CD4-positive, alpha-beta T cell treated with Interleukin-4 for 1 hour (primary cell): ENCODE measurements at places on chromosomes 2 and 18.

GRCh38 chr2:212282671-212283261, 255.8 kb downstream of the ERBB4 start:
- no peak for DNase-seq

DNA sequence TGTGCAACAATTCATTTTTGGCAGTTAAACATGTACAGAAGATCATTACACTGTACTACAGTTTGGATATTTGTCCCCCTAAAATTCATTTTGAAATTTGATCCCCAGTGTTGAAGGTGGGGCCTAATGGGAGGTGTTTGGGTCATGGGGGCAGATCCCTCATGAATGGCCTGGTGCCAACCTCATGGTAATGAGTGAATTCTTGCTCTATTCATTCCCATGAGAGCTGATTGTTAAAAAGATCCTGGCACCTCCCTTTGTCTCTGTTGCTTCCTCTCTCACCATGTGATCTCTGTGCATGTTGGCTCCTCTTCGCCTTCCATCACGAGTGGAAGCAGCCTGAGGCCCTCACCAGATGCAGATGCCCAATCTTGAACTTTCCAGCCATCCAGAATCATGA, 140.6 kb downstream of the GCA start:
- no peak for DNase-seq

- no peak for DNase-seq
Observed at GRCh38 chr2:109637749-109638570, 23.8 kb downstream of the SOWAHC start.

- no peak for DNase-seq
Observed at GRCh38 chr2:232455426-232456255, at the start of gene ALPI. TSS of gene ALPI (plus strand) at chr2:232456153. CDS start at chr2:232456200, 47 bp downstream.

GRCh38 chr2:126771094-126771493, 115.1 kb downstream of the GYPC start:
- DNase-seq = no peak

- no peak for DNase-seq
Observed at GRCh38 chr18:32930695-32931301, 158.0 kb upstream of the KLHL14 start.

- DNase-seq = no peak
Observed at GRCh38 chr2:178333851-178334250, 117.1 kb downstream of the PRKRA start.

GRCh38 chr18:9482790-9483189, 7.5 kb downstream of the RALBP1 start:
- no peak for DNase-seq

DNA sequence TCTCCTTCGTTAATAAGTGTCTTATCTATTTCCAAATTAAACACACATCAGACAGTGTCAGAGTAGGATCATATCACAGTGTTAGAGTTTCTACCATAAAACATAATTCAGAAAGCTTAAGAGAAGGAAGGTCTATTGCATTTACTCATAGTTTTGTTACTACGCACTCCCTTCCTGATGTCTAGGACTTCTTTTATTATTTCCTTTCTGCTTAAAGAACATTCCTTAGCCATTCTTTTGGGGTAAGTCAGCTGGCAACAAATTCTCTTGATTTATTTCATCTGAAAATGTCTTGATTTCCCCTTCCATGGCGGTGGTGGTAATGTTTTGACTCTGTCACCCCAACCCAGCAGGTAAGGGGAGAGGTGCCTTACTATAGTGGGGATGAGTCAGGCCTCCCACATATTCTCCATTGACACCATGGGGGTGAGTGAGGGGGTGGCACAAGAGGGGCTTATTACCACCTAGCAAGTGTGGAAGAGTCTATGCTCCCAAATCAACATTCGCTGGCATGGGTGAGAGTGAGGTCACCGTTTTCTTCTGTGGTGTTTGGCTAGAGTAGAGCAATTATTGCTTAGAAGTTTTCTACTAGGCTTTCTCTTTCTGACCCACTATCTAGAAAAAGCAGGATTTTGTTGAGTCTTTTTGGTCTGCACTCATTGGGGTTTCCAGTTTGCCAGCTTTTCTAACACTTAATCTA, 29.9 kb downstream of the ABCB11 start:
- DNase-seq = no peak

DNA sequence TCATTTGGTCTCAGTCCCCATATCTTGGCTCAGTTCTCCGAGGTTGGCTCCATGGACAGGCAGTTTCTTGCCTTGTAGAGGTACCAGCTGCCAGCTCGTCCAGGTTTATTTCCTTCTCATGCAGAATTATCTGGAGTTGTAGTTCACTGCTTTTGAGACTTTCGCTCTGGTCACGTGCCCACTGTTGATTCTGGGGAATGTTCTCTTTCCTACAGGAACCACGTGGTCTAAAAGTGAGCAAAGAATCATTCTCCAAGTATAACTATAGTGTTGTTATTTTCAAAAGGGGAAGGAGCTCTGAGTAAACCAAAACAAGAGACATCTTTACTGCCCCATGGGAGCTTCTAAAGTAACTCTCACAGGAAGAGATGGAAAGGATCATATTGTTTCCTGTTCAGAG, 41.2 kb upstream of the RAB27B start:
- no peak for DNase-seq
